Stomach (tissue), 19 donors: ENCODE measurements at places on chromosomes 5 and 9. TPM values are rescaled to one million over a fixed set of nuclear protein-coding genes. Genes with fewer than 3 reads are reported as not detected.

DNA sequence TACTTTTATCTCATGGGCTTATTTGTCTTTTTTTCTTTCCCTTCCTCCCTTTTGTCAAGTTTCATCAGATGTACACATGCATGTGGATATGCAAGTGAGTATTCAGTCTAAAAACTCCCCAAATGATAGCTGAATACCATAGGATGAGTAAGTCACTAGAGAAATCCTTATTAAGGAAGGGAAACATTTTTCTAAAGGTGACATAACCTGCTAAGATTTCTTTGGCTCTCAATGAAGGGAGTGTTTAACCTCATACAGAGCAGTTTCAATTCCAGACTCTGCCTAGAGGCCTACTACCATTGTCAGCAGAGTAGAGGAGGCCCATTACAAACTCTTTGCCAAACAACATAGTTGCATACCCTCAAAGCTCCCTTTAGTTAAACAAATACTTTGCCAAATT is 192.4 kb downstream of the ARHGEF28 start:
- no peak for DNase-seq

GRCh38 chr5:138543730-138544104 is 681 bp upstream of the ETF1 start:
- no peak for DNase-seq

DNA sequence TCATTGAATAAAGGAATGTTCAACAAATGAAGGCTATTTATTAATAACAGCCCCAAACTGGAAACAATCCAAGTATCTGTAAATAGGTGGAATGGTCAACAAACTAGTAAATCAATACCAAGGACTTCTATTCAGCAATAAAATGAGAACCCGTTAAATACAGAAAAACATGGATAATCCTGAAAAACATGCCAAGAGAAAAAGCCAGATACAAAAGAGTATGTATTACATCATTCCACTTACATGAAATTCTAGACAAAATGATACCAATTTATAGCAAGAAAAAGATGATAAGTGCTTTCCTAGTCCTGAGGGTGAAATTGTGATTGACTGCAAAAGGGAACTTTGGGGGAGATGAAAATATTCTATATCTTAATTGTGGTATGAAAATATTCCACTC is 3.1 kb downstream of the PJA2 start:
- DNase-seq, result no peak

ORM1 gene
- polyA plus RNA-seq, result 3.9 TPM

SH3PXD2B gene
- polyA plus RNA-seq, result 6.7 TPM
